Activated naive CD8-positive, alpha-beta T cell treated with anti-CD3 and anti-CD28 coated beads, Interleukin-2, amount 10 ng/mL, durations not matched to agents 7 days and 5 days (primary cell): ENCODE measurements at places on chromosomes 13 and 19.

GRCh38 chr19:18401580-18402112 lies 4.2 kb upstream of the LRRC25 start:
- peak overlapping the region; percentile 69 for H3K27ac ChIP-seq
- DNase-seq, result no peak
- peaks cover 13% of the 10 kb centered on the region for H3K27me3 ChIP-seq
- H3K4me1 ChIP-seq, result peaks cover 18% of the 10 kb centered on the region
- H3K36me3 ChIP-seq, result no peaks in the 10 kb centered on the region
- peak overlapping the region; percentile 48 for H3K4me3 ChIP-seq

GRCh38 chr19:46481223-46481848 lies 10.0 kb upstream of the PNMA8A start:
- H3K27me3 ChIP-seq, result peaks cover 26% of the 10 kb centered on the region
- no peak overlapping the region for H3K4me3 ChIP-seq
- no peak overlapping the region for H3K27ac ChIP-seq
- H3K36me3 ChIP-seq, result no peaks in the 10 kb centered on the region

DNA sequence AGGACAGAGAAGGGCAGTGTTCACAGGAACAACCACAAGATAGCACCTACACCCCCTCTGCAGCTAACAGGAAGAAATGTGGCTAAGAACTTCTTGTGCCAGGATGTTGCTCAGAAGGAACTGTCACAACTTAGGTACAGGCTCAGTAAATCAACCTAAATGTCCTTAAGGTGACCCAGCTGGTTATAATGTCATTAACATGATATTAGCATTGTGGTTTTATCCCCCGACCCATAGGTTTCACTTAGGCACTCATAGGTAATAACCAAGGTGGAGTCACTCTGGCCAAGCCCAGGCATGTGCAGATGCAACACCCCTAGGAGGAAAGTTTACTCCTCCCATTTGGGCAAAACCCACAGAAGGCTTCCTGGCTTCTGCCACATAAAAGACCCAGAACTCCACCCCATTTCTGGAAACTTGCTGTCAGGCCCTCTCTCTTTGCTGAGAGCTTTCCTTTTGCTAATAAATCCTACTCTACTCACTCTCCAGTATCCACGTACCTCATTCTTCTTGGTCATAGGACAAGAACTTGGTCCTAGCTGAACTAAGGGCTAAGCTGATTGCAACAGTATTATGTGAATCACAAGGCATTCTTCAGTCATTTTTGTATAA lies 951.3 kb downstream of the SLITRK5 start:
- no peaks in the 10 kb centered on the region for H3K27me3 ChIP-seq
- peaks cover 12% of the 10 kb centered on the region for H3K4me1 ChIP-seq
- DNase-seq, result no peak
- H3K36me3 ChIP-seq, result peaks cover 5% of the 10 kb centered on the region
- peak overlapping the region; percentile 53 for H3K4me3 ChIP-seq

DNA sequence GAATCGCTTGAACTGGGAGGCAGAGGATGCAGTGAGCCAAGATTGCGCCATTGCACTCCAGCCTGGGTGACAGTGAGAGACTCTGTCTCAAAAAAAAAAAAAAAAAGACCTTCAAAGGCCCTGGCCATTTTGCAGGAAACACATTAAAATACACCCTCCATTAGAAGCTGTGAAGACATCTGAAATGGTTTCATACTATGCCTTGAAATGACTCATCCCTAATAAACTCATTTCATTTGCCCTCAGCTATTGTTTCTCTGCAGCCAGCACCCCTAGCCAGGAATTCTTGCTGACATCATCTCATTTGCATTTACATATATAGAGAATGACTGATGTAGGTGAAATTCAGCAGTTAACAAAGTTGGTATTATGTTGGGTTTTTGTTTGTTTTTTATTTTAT lies 8.7 kb downstream of the EML2 start:
- H3K36me3 ChIP-seq, result peaks cover 21% of the 10 kb centered on the region
- DNase-seq, result no peak
- peaks cover 8% of the 10 kb centered on the region for H3K4me1 ChIP-seq
- no peaks in the 10 kb centered on the region for H3K27me3 ChIP-seq
- H3K27ac ChIP-seq, result no peak overlapping the region
- H3K4me3 ChIP-seq, result no peak overlapping the region

- H3K4me3 ChIP-seq, result no peak overlapping the region
- peaks cover 4% of the 10 kb centered on the region for H3K36me3 ChIP-seq
- DNase-seq, result no peak
Observed at GRCh38 chr13:48715977-48716376, 62.2 kb downstream of the CYSLTR2 start.

GRCh38 chr19:41969772-41970458 lies 10.8 kb upstream of the RABAC1 start:
- H3K27me3 ChIP-seq, result no peaks in the 10 kb centered on the region
- H3K36me3 ChIP-seq, result no peaks in the 10 kb centered on the region
- no peaks in the 10 kb centered on the region for H3K4me1 ChIP-seq
- no peak overlapping the region for H3K4me3 ChIP-seq
